ENCODE measurements at places on chromosomes 4 and X. TPM values are rescaled to one million over a fixed set of nuclear protein-coding genes. Genes with fewer than 3 reads are reported as not detected.

Gene ADD1
- total RNA-seq = 293 TPM

Gene NHS
- total RNA-seq = 0.67 TPM

GRCh38 chr4:16488084-16488483 is 261.8 kb upstream of the TAPT1 start:
- no peak for DNase-seq
- H3K4me3 ChIP-seq = no peak overlapping the region

GRCh38 chr4:26804925-26805324 is 55.7 kb upstream of the STIM2 start:
- no peak overlapping the region for H3K4me3 ChIP-seq
- H3K27ac ChIP-seq = no peak overlapping the region
- H3K4me1 ChIP-seq = no peaks in the 10 kb centered on the region
- no peaks in the 10 kb centered on the region for H3K27me3 ChIP-seq
- DNase-seq = no peak
- H3K36me3 ChIP-seq = no peaks in the 10 kb centered on the region

Measured in CD4-positive, alpha-beta memory T cell (primary cell).